ENCODE measurements at places on chromosomes 11 and 22. TPM values are rescaled to one million over a fixed set of nuclear protein-coding genes. Genes with fewer than 3 reads are reported as not detected.

DNA sequence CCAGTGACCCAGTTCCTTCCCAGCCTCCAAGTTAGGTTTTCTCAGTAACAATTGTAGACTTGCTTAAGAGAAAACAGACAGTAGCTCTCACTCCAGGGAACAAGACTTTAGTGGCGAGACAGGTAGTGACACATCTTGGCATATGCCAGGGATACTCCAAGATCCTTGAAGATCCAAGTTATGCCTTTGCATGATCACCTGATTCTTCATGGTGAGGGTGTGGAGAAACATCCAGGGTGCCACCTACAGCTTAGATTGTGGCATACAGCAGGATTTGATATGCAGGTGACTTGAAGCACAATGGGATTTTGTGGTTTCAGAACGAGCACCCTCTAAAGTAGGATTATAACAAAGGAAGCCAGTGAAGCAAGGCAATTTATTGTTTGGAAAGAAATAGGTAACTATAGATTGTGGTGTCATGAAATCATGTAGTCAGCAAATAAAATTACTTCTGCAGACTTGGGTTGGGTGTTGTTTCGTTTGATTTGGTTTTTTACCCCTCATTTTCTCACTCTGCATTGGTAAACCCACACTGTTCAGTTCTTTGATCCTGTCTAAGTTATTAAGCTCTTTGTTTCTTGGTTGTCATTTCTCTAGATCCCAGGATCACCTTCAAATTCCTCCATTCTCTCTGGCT lies 9.2 kb downstream of the POU2AF3 start:
- no peaks in the 10 kb centered on the region for H3K4me1 ChIP-seq
- no peaks in the 10 kb centered on the region for H3K27me3 ChIP-seq
- no peaks in the 10 kb centered on the region for H3K36me3 ChIP-seq
- no peak overlapping the region for H3K4me3 ChIP-seq

GRCh38 chr11:1288426-1289151 lies 20.8 kb downstream of the TOLLIP start:
- H3K4me3 ChIP-seq = no peak overlapping the region
- no peak overlapping the region for H3K27ac ChIP-seq
- H3K27me3 ChIP-seq = no peaks in the 10 kb centered on the region
- DNase-seq = no peak
- no peaks in the 10 kb centered on the region for H3K4me1 ChIP-seq
- H3K36me3 ChIP-seq = peaks cover 30% of the 10 kb centered on the region

DNA sequence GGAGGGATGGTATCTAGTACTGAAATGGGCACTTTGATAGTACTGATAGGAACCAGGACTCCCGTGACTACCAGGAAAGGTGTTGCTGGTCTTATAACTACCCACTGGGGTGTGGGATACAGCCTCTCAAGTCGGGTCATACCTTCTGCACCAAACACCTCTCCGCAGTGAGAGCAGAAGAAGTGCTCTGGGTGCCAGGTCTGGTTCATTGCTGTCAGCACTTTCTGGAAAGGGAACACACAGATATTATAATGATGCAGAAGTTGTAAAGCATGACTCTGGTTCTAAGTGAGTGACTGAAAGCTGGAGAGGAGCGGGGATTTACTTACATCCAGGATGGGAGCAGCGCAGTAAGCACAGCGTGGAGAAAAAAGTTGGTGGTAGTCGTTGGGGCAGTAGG lies 26.0 kb downstream of the LPXN start:
- no peaks in the 10 kb centered on the region for H3K27me3 ChIP-seq
- H3K4me3 ChIP-seq = no peak overlapping the region
- H3K4me1 ChIP-seq = no peaks in the 10 kb centered on the region
- H3K27ac ChIP-seq = no peak overlapping the region
- DNase-seq = no peak

- H3K36me3 ChIP-seq = no peaks in the 10 kb centered on the region
- H3K4me3 ChIP-seq = no peak overlapping the region
- no peaks in the 10 kb centered on the region for H3K27me3 ChIP-seq
- H3K27ac ChIP-seq = no peak overlapping the region
- H3K4me1 ChIP-seq = no peaks in the 10 kb centered on the region
Measured at GRCh38 chr11:1373536-1374214, 16.1 kb upstream of the BRSK2 start.

GRCh38 chr11:97965849-97966646 lies 1054.7 kb upstream of the CNTN5 start:
- no peaks in the 10 kb centered on the region for H3K27me3 ChIP-seq
- no peaks in the 10 kb centered on the region for H3K4me1 ChIP-seq
- H3K36me3 ChIP-seq = no peaks in the 10 kb centered on the region

DNA sequence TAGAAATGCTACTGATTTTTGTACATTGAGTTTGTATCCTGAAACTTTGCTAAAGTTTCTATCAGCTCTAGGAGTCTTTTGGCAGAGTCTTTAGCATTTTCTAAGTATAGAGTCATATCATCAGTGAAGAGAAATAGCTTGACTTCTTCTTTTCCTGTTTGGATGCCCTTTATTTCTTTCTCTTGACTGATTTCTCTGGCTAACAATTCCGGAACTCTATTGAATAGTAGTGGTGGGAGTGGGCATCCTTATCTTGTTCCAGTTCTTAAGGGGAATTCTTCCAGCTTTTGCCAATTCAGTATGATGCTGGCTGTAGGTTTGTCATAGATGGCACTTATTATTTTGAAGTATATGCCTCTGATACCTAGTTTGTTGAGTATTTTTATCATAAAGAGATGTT lies 197.7 kb downstream of the AASDHPPT start:
- H3K4me3 ChIP-seq = no peak overlapping the region
- no peaks in the 10 kb centered on the region for H3K4me1 ChIP-seq
- DNase-seq = no peak
- H3K27ac ChIP-seq = no peak overlapping the region
- H3K36me3 ChIP-seq = no peaks in the 10 kb centered on the region

GRCh38 chr22:46976143-46976542 lies 213.7 kb downstream of the TBC1D22A start:
- no peak overlapping the region for H3K27ac ChIP-seq
- no peaks in the 10 kb centered on the region for H3K4me1 ChIP-seq
- DNase-seq = no peak
- no peaks in the 10 kb centered on the region for H3K27me3 ChIP-seq
- peaks cover 33% of the 10 kb centered on the region for H3K36me3 ChIP-seq
- H3K4me3 ChIP-seq = no peak overlapping the region

DNA sequence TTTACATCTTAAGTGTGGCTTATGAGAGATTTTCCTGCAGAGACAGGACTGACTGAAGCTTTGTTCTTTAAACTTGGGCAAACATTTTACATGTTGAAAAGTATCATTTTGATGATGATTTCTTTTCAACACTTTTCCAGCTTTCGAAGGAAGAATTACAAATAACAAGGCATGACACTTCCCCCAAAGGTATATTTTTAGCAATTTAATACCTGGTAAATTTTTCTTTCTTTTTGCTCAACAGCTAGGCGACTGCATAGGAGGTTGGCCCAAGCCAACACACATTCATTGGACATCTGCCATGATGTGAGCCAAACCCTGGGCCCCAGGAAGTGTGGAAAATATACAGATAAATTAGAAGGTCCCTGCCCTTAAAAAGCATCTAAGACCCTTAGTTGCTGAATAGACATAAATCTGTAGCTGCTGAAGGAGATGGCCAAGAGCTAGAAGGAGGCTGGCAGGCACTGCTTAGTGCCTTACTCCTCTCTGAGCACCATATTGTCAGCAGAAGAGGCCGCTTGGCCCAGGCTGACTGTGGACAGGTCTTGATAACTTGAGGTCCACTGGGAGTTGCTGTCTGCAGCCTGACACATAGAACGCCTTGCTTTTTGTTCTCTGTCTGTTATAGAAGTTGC lies 53.3 kb upstream of the CD44 start:
- H3K4me1 ChIP-seq = peaks cover 53% of the 10 kb centered on the region
- no peaks in the 10 kb centered on the region for H3K27me3 ChIP-seq
- H3K27ac ChIP-seq = no peak overlapping the region
- no peak overlapping the region for H3K4me3 ChIP-seq

DNA sequence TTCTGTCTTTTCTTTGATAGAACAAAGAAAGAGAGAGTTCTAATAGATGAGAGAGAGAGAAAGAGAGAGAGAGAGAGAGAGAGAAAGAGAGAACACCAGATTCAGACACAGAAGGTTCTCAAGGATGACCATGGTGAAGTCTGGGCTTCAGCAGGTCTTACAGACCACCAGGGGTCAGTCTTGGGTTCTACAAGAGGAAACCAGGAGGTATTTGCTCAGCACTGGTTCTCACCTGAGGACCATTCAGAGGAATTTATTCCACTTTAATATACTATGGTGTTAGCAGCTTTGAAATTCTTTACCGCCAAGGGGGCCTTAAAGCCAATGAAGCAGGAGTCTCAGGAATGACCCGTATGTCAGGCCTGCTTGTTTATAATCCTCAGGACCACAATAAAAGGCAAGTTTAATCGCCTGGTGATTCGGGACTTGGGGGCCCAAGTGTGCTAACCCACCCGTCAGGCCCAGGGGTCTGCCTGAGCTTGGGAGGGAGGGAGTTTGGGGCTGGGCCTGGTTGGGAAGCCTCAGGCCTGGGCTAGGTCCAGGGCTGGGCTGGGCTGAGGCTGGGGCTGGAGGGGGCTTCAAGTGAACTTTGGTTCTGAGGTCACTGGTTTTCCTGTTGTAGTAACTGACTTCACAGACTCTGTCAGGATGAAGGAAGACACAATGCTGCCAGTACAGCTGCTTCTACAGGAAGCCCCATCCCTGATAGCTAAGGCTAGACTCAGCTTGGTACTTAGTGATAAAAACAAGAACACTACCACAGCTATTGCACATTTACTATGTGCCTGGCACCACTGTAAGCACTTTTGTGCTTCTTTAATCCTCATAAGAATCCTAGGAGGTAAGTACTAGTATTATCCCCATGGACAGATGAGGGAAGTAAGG lies 179.2 kb upstream of the ZBED5 start:
- no peaks in the 10 kb centered on the region for H3K27me3 ChIP-seq
- no peaks in the 10 kb centered on the region for H3K36me3 ChIP-seq
- H3K4me1 ChIP-seq = no peaks in the 10 kb centered on the region
- no peak overlapping the region for H3K27ac ChIP-seq
- no peak overlapping the region for H3K4me3 ChIP-seq
- no peak for DNase-seq

DNA sequence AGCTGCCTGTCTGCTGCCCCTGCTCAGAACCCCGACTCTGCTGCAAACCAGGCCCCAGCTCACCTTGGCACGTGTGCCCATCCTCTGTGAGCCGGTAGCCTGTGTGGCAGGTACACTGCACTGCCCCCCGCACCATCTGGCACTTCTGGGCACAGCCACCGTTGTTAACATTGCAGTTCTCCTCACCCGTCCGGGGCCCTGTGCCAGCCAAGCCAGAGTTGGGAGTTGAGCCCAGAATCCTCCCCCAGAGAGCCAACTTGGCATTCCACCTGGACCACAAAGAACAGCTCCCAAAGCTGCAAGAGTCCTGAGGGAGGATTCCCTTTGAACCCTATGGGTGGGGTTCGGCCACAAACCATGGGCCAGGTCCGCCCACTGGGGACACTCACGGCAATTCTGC lies 22.5 kb downstream of the LRP4 start:
- H3K27me3 ChIP-seq = no peaks in the 10 kb centered on the region
- no peaks in the 10 kb centered on the region for H3K36me3 ChIP-seq
- H3K4me3 ChIP-seq = no peak overlapping the region
- H3K27ac ChIP-seq = no peak overlapping the region

DNA sequence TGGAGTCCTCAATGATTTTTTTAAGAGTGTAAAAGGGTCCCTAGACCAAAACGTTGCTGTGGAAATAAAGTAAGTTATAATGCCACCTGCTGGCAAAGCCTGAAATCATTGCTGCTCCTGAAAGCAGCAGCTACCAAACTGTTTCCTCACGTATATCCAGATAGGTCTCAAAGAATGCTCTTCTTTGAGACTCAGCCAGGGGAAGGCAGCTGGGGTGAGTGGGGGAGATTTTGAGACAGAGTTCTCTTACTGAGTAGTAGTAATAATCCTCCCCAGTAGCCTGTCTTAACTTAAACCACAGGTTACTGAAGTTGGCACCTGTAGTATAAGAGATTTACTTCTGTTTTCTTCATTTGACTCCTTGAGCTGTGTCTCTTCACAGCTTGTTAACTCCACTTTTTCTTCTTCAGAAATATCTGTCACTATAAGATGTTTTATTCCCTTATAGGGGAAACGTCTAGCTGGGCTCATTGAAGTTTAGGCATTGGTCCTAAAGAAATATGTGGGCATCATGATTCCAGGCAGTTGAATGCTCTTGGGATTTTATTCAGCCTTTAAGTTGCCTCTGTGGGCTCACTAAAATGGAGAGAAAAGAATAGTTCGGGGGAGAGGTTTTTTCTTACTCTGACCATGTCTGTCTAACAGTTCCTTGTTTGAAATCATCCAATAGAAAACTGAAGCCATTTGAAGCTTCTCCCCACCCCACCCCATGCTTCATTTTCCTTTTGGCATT lies 77.9 kb downstream of the BTBD10 start:
- no peak overlapping the region for H3K27ac ChIP-seq
- no peak overlapping the region for H3K4me3 ChIP-seq
- no peaks in the 10 kb centered on the region for H3K4me1 ChIP-seq
- H3K36me3 ChIP-seq = peaks cover 17% of the 10 kb centered on the region

DNA sequence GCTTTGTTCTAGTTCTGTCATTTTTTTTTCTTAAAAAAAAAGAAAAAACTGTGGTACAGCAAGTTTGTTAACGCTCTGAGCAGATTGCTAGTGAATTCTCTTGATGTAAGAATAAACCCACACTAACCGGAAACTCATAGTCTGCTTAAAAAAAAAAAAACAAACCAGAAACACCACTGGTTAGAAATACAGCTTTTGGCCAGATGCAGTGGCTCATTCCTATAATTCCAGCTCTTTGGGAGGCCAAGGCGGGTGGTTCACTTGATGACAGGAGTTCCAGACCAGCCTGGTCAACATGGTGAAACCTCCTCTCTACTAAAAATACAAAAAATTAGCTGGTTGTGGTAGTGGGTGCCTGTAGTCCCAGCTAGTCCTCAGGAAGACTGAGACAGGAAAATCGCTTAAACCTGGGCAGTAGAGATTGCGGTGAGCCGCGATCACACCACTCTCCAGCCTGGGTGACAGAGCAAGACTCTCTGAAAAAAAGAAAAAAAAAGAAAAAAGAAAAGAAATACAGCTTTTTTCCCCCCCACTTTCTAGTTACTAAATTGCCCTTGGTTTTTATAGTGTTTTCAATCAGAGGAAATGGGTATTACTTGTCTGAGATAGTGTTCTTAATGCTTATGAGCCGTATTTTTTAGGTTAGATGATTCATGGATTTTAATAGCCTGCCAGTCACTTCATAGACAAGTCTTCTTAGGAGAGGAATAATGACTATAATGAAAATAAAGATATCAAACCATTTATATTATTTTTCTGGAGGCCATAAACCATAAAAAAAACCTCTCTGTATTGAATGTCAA lies 222.8 kb downstream of the DDX10 start:
- DNase-seq = no peak
- H3K27me3 ChIP-seq = no peaks in the 10 kb centered on the region
- H3K4me1 ChIP-seq = no peaks in the 10 kb centered on the region
- H3K36me3 ChIP-seq = no peaks in the 10 kb centered on the region
- no peak overlapping the region for H3K27ac ChIP-seq

Gene WNT11
- total RNA-seq = not detected

Gene ENTHD1
- total RNA-seq = 0.21 TPM

Gene TRPM5
- total RNA-seq = not detected

Gene CCDC117
- total RNA-seq = 24.2 TPM

Gene KRTAP5-8
- total RNA-seq = not detected

Measured in GM12878 (cell line).